Naive thymus-derived CD8-positive, alpha-beta T cell (primary cell): ENCODE measurements at places on chromosomes 13 and 19. TPM values are rescaled to one million over a fixed set of nuclear protein-coding genes. Genes with fewer than 3 reads are reported as not detected.

GRCh38 chr19:29214411-29214810 lies 1.5 kb upstream of the UQCRFS1 start:
- DNase-seq: no peak

- no peak for DNase-seq
These were observed 123.9 kb downstream of the URI1 start for GRCh38 chr19:30065680-30066606.

DNA sequence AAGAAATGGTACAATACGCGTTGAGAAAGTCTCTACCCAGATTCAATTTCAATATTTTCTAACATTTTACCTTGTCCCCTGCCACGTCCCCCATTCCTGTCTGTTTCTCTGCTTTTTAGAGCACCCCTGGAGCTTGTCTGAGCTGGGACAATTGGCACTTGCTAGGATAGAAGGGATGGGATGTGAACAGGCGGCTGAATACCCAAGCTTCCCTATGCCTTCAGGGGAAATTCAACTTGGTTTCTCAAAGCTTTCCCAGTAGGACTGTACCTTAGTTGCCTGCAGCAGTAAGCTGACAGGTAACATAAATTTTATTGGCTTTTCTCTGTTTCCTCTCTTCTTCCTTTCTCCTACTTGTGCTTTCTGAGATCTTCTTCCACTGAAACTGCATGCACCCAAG lies 1663.3 kb downstream of the EFNB2 start:
- DNase-seq: no peak

GRCh38 chr19:55545443-55545842 lies at the start of gene SBK3:
TSS of gene SBK3 (minus strand) at chr19:55545543. CDS start at chr19:55545543, 0 bp downstream.
- no peak for DNase-seq

ZNF471 gene
- 10.6 TPM for total RNA-seq

IRGC gene
- total RNA-seq: not detected

MEF2B gene
- total RNA-seq: 3.9 TPM

ZNF283 gene
- total RNA-seq: 24.2 TPM
